ENCODE measurements at places on chromosomes 16 and 17.

- peak; percentile 52 for DNase-seq
Measured at GRCh38 chr17:69724238-69724637, 309.7 kb downstream of the MAP2K6 start.

DNA sequence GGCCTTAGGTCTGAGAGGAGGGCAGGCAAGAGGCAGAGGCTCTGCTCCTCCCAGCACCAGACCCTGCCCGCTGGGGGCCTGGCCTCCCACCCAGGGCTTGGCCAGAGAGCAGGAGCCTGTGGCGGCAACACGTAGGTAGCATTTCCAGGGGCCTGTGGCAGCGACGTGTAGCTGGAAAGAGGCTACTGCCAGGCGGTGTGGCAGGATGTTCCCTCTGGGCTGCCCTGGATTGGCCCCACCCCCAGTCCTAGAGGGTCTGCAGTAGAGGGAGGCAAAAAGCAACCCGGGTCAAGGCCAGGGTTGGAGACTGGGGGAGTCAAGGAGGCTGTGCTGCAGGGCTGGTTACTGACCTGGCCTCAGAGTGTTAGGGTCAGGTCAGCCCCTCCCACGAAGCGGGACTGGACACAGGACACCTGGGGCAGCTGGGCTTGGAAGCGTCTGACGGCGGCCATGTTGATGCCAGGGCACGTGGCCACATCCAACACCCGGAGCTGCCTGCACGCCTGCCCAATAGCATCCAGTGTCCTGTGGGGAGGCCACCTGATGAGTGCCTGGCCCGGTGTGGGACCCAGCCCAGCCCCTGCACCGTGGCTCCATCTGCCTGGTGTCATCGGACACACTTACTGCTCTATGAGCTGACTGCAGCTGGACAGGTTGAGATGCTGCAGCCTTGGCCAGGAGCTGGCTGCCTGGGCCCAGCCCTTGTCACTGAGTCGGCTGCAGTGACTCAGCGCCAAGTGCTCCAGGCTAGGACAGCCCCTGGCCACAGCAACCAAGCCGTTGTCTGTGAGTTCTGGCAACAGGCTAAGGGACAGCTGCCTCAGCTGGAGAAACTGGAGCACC, 8.5 kb downstream of the ELMO3 start:
- DNase-seq: no peak

DNA sequence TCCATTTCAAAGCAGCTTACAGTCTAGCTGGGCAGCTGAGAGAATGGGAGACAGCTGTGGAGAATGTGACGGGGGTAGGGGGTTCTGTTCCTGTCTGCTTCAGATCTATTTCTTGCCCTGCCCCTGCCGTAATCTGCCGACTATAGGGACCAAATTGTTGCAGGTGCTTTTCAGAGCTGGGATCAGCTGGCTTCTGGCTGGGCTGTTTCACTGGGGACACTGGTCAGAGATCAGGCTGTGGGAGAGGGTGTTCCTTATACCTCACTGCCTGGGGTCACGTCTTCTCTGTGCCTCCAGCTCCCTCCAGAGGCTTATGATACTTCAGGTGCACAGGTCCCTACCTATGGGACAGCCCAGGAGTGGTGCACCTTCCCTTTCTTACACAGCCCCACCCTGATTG, 514.9 kb upstream of the GOT2 start:
- no peak for DNase-seq

DNA sequence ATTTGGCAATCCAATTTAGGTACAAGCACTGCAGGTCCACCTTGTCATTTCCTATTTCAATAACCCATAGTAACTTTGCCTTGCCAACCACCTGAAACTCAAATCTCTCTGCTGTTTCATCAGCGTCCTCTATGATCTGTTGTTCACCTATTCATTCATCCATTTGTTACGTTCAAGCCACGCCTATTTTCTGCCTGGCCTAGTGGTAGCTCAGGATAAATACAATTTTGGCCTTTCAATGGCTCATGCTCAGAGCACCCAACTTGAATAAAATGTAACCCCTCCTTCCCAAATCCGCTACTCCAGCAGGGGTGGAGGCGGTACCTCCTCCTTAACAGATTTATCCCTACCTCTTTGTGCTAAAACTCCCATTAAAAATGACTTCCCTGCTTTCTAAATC, 3.6 kb upstream of the FBXO47 start:
- no peak for DNase-seq

- DNase-seq: peak; percentile 82
Measured at GRCh38 chr16:51151961-51152663, 1.0 kb upstream of the SALL1 start.

- peak; percentile 94 for DNase-seq
Measured at GRCh38 chr17:43732958-43733357, 25.6 kb downstream of the SOST start.

DNA sequence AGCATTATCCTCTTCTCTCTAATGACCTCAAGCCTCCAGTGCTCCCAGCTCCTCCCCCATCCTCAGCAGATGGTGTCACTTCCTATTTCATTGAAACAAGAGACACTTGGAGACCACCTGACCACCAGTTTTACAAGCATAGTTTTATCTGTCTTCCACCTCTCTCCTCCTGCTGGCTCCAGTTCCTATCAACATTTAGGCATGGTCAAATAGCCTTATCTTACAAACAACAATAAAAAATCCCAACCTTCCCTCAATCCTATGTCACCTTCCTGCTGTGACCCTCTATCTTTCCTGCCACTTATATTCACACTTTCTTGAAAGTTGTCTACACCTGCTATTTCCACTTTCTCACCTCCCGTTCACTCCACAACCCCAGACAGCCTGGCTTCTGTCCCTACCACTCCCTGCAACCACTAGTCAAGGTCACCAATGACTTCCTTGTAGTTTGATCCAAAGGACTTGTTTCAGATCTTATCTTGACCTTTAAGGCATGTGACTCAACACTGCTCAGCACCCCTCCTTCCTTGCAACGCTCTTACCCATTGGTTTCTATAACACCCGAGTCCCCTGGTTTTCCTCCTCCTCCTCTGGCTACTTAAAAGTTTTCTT, 4.3 kb upstream of the NTN1 start:
- no peak for DNase-seq

- no peak for DNase-seq
Measured at GRCh38 chr17:82060614-82061013, 5.0 kb downstream of the DUS1L start.

GRCh38 chr17:45409659-45410076, 23.0 kb downstream of the ARHGAP27 start:
- no peak for DNase-seq
